Naive thymus-derived CD8-positive, alpha-beta T cell (primary cell): ENCODE measurements at places on chromosomes 6 and 20. TPM values are rescaled to one million over a fixed set of nuclear protein-coding genes. Genes with fewer than 3 reads are reported as not detected.

DNA sequence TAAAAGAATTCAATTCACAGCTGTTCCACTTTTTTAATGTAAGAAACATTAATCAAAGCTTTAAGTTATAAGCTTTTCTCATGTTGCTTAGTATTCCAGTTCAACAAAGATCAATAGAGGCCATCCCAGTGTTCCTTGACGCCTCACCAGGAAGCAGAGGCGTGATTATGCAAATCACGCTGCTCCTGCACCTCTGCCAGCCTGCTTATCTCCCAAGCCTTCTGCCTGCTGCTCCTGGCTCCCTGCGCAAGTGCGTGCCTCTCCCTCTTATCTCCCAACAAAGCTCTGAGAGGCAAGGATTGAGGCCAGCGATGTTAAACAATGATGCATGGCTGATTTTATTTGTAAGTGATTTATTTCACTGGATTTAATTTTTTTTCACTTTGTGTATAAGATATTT, 42.8 kb downstream of the INSM1 start:
- DNase-seq: no peak
- H3K4me1 ChIP-seq: no peaks in the 10 kb centered on the region
- H3K27me3 ChIP-seq: no peaks in the 10 kb centered on the region
- no peak overlapping the region for H3K4me3 ChIP-seq

Gene EDN3
- not detected for polyA plus RNA-seq

Gene JPH2
- not detected for polyA plus RNA-seq

Gene CPNE5
- 0.14 TPM for polyA plus RNA-seq

DNA sequence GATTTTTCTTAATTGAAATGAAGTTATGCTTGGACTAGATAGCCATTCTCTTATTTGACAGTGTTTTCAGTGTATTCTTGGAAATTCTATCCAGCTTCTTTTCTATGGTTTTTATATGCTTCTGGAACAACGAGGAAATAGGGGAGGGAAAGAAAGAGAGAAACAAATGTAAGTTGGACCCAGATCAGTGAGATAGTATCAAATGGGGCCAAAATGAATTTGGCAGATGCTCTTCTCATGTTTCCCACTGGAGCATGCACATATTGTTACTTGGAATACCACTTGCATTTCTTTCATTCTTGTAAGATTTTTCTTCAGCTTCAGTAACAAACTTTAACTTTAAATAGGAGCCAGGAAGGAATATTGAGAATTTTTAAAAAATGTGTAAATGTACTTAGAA, 312.3 kb downstream of the PRL start:
- no peaks in the 10 kb centered on the region for H3K27me3 ChIP-seq
- no peaks in the 10 kb centered on the region for H3K36me3 ChIP-seq
- no peak for DNase-seq

GRCh38 chr20:10763112-10763511, 89.3 kb upstream of the JAG1 start:
- H3K4me1 ChIP-seq: no peaks in the 10 kb centered on the region
- no peak overlapping the region for H3K4me3 ChIP-seq
- no peak overlapping the region for H3K27ac ChIP-seq

GRCh38 chr6:169930799-169931198, 179.4 kb downstream of the ERMARD start:
- H3K27me3 ChIP-seq: peaks cover 20% of the 10 kb centered on the region
- no peak for DNase-seq

DNA sequence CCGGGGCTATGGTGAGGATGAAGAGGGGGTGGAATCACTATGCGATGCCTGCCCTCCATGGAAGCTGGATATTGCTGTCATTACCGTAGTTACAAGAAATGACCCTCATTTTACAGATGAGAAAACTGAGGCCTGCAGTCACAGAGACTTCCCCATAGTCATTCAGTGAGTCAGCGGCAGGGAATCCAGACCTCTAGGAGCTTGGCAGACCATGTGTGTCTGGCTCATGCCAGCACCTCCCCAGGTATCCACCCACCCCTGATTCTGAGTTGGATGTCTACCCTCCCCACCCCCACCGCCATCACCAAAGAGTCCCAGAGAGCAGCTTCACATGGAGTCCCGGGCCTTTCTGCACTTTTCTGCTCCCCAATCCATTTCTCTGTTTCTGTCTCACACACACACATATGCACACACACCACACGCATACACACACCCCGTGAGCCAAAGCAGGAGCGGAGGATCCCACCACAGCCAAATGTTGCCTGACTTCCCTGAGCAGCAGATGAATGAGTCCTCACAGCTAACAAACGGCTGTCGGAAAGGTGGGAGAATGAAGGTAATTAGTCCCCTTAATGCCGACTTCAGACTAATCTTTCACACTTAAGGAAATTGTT, 24.8 kb downstream of the CDH22 start:
- no peaks in the 10 kb centered on the region for H3K4me1 ChIP-seq
- no peaks in the 10 kb centered on the region for H3K36me3 ChIP-seq
- no peak overlapping the region for H3K4me3 ChIP-seq
- DNase-seq: no peak
- peaks cover 26% of the 10 kb centered on the region for H3K27me3 ChIP-seq
- no peak overlapping the region for H3K27ac ChIP-seq

DNA sequence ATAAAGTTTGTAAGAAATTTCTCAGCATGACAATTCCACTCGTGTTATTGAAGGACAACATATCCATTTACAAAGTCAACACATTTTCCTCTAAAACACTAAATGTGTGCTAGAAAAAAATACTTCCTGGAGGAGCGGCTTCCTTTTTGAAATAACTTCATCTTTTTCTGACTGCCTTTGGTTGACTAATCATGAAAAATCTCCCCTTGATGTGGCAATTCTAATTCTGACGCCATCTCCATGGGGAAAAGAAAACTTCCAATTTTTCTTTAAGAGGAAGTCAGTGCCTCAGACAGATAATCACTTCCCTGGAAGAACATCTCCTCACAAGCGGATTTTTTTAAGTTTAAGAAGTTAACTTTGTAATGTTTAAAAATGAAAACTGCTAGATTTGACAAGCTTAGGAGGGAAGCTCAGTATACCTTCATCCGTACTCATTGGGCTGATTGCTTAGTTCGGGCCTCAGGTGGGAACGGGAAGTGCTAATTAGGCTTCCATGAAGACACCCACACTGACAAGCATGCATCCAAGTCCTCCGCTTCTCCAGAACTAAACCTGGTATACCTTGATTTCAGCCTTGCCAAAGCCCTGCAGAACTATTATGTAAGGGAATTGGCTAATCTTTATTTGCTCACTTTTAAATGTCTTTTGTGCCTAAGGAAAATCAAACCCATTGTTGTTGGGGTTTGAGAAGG, 35.1 kb upstream of the DUSP22 start:
- H3K4me3 ChIP-seq: no peak overlapping the region
- peaks cover 32% of the 10 kb centered on the region for H3K4me1 ChIP-seq
- H3K36me3 ChIP-seq: no peaks in the 10 kb centered on the region
- H3K27me3 ChIP-seq: no peaks in the 10 kb centered on the region
- DNase-seq: no peak

Gene ARMH2
- polyA plus RNA-seq: not detected

Gene HCK
- polyA plus RNA-seq: 0.35 TPM
